ENCODE measurements at places on chromosomes 11 and 22. TPM values are rescaled to one million over a fixed set of nuclear protein-coding genes. Genes with fewer than 3 reads are reported as not detected.

DNA sequence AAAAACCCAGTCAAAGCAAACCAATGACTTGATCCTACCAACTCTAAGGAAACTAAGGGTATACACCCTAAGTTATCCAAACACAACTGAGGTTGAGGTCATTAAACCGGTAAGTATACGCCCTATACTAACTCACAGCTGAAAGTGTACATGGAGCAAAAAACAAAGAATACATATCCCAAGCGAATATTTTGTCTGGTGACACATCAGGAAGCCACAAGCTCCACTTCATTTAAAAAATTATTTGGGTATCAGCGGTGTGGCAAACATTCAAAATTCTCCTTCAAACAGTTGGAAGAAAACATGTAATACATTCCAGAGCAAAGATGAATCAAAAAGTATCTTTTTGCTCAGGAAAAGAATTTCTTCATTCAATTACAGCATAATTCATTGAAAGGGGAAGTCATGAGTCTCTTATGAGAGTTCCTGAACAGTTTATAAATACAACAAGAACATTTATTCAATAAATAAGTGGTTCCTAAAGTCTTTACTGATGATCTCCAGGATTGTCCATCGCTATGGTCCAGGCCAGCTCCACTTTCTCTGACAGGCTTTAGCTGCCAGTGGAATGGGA, 4.5 kb upstream of the JAML start:
- no peak overlapping the region for H3K27ac ChIP-seq
- H3K4me1 ChIP-seq = peaks cover 22% of the 10 kb centered on the region
- peak; percentile 71 for DNase-seq

DNA sequence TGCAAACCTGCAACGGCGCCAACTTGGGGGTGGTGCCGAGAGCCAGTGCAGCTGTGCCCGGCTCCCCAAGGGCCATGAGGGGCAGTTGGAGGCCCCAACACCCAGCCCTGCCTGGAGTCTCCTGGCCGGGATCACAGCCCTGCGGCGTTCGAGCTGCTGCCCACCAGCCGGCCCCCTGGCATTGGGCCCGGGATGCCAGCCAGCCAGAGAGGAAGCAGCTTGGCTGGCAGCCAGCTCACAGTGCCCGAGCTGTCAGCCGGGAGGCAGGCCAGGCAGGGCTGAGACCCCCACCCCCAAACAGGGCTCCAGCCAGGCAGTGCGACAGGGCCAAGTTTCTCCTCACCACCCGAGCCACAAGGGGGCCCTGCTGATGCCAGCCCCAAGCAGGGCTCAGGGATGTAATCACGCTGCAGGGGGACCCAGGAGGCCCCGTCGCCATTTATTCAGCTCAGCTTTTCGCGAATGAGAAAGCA, 26.0 kb upstream of the TCF20 start:
- H3K4me3 ChIP-seq = no peak overlapping the region
- H3K27ac ChIP-seq = no peak overlapping the region
- H3K27me3 ChIP-seq = no peaks in the 10 kb centered on the region
- H3K36me3 ChIP-seq = no peaks in the 10 kb centered on the region
- H3K4me1 ChIP-seq = no peaks in the 10 kb centered on the region

DNA sequence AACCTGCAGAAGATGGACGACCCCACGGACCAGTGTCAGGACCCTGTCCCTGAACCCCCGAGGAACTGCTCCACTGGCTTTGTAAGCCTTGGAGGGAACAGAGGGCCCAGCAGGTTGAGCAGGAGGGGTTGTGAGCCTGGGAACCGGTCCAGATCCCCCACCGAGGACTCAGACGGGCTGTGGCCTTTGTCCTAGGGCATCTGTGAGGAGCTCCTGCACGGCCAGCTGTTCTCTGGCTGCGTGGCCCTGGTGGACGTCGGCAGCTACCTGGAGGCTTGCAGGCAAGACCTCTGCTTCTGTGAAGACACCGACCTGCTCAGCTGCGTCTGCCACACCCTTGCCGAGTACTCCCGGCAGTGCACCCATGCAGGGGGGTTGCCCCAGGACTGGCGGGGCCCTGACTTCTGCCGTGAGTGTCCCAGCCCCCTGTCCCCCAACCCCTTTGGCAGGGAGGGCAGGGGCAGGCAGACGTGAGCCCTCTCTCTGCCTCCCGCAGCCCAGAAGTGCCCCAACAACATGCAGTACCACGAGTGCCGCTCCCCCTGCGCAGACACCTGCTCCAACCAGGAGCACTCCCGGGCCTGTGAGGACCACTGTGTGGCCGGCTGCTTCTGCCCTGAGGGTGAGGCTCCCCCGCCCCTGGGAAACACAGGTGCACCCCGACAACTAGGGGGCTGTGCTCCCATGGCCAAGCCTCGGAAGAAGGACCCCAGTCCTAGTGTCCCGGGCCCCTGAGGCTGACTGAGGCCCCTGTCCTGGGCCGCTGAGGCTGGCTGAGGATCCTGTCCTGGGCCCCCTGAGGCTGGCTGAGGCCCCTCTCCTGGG, 6.4 kb downstream of the MUC5AC start:
- no peak for DNase-seq
- no peak overlapping the region for H3K27ac ChIP-seq
- no peaks in the 10 kb centered on the region for H3K36me3 ChIP-seq
- H3K27me3 ChIP-seq = no peaks in the 10 kb centered on the region
- no peaks in the 10 kb centered on the region for H3K4me1 ChIP-seq
- no peak overlapping the region for H3K4me3 ChIP-seq

DNA sequence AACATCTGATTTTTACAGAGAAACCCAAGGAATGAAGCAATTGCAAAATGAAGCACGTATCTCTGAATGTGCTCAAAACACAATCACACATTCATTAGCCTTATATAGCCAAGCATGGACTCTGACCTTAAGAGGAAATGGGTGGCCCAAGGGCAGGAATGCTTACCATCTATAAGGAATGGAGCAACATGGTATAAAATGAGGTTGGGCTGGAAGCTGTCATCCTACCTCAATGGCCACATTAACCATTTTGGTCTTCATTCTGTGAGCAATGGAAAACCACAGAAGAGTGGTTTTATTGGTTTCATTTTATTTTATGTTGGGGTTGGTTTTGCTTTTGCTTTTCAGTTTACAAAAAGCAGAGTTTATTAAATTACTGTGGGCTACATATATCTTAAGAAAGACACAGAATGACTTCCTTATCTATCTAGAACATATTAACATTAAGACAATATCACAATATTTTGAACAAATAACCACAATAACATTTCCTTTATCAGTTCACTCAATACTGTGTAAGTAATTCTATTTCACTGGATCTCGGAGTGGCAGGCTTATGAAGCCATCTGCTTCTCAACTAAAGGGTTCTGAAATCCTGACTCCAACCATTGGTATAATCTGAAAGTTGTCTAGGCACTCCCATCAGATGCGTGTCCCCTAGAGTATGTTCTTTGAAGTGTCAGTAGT, 10.8 kb upstream of the MS4A13 start:
- H3K27me3 ChIP-seq = peaks cover 61% of the 10 kb centered on the region
- no peak overlapping the region for H3K4me3 ChIP-seq
- H3K36me3 ChIP-seq = no peaks in the 10 kb centered on the region
- DNase-seq = no peak
- no peaks in the 10 kb centered on the region for H3K4me1 ChIP-seq

GRCh38 chr11:210803-211180, 3.3 kb downstream of the RIC8A start:
- DNase-seq = no peak
- H3K4me3 ChIP-seq = peak overlapping the region; percentile 91
- H3K4me1 ChIP-seq = peaks cover 22% of the 10 kb centered on the region

- H3K36me3 ChIP-seq = no peaks in the 10 kb centered on the region
- peak; percentile 70 for DNase-seq
- H3K4me3 ChIP-seq = no peak overlapping the region
- peaks cover 1% of the 10 kb centered on the region for H3K27me3 ChIP-seq
- H3K4me1 ChIP-seq = no peaks in the 10 kb centered on the region
Measured at GRCh38 chr11:65744026-65744698, 23.6 kb upstream of the RNASEH2C start.

- H3K36me3 ChIP-seq = no peaks in the 10 kb centered on the region
- no peak overlapping the region for H3K27ac ChIP-seq
- no peaks in the 10 kb centered on the region for H3K4me1 ChIP-seq
- no peak for DNase-seq
Measured at GRCh38 chr22:50602338-50602700, 1.7 kb downstream of the MAPK8IP2 start.

GRCh38 chr11:41982276-41982675, 522.8 kb upstream of the LRRC4C start:
- H3K27ac ChIP-seq = no peak overlapping the region
- no peak overlapping the region for H3K4me3 ChIP-seq
- no peaks in the 10 kb centered on the region for H3K36me3 ChIP-seq
- DNase-seq = no peak

GRCh38 chr22:39422721-39423120, 23.1 kb downstream of the TAB1 start:
- H3K4me1 ChIP-seq = no peaks in the 10 kb centered on the region
- no peaks in the 10 kb centered on the region for H3K27me3 ChIP-seq
- DNase-seq = no peak
- no peaks in the 10 kb centered on the region for H3K36me3 ChIP-seq
- H3K27ac ChIP-seq = no peak overlapping the region

DNA sequence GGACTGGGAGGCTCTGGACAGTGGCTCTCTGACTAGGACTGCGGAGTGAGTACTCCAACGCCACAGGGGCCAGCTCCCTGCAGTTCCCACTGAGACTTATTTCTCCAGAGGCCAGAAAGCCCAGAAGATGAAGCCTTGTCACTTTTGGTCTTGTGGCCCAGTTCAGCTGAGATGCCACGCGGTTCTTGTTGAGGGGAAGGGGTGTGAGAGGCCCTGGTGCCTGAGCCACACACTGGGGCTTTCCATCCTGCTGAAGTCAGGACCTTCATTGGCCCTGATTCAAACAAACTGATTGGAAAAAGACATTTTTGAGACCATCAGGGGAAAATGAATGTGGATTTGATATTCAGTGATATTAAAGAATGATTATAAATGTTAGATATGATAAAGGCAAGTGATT, 73.6 kb downstream of the UBASH3B start:
- DNase-seq = no peak
- no peaks in the 10 kb centered on the region for H3K36me3 ChIP-seq
- H3K27ac ChIP-seq = no peak overlapping the region
- H3K27me3 ChIP-seq = no peaks in the 10 kb centered on the region
- H3K4me3 ChIP-seq = no peak overlapping the region

GRCh38 chr11:10476342-10476741, 21.3 kb downstream of the AMPD3 start:
- no peak overlapping the region for H3K27ac ChIP-seq
- H3K4me1 ChIP-seq = no peaks in the 10 kb centered on the region
- no peaks in the 10 kb centered on the region for H3K27me3 ChIP-seq
- DNase-seq = no peak
- H3K4me3 ChIP-seq = no peak overlapping the region
- peaks cover under 1% of the 10 kb centered on the region for H3K36me3 ChIP-seq

GRCh38 chr11:61639816-61640443, 40.3 kb upstream of the DAGLA start:
- peak; percentile 72 for DNase-seq
- no peaks in the 10 kb centered on the region for H3K27me3 ChIP-seq
- H3K27ac ChIP-seq = no peak overlapping the region
- peaks cover 18% of the 10 kb centered on the region for H3K4me1 ChIP-seq
- H3K36me3 ChIP-seq = no peaks in the 10 kb centered on the region

DNA sequence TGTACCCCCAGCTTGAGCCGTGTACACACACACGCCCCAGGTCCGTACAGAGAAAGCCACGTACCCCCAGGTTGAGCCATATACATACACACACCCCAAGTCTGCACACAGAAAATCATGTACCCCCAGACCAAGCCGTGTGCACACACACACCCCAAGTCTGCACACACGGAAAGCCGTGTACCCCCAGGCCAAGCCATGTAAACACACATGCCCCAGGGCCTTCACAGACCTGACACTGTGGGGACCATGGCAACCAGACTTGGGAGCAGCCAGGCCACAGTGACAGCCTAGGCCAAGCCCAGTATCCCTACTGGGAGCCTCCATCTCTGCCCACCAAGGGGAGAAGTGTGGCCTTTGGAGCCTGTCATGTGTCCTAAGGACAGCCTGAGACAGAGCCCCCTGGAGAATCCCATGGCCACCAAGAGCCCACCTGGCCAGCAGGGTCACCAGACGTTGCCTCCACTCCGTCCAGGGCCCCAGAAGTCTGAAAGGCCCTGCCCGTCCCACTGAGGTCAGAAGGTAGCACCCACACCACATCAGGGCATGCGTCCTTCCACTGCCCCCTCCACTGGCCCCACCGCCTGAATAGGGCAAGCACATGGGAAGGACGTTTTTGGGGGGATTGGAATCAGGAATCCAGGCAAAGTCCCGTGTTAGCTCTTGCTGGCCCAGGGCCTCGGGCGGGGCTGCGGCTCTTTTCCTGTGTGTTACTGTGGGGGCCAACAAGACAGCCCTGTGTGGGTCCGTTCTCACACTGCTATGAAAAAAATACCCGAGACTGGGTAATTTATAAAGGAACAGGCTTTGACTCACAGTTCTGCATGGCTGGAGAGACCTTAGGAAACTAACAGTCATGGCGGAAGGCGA, 636.7 kb downstream of the TBC1D22A start:
- no peaks in the 10 kb centered on the region for H3K36me3 ChIP-seq
- H3K27ac ChIP-seq = no peak overlapping the region
- H3K4me3 ChIP-seq = no peak overlapping the region
- H3K4me1 ChIP-seq = peaks cover 11% of the 10 kb centered on the region
- H3K27me3 ChIP-seq = no peaks in the 10 kb centered on the region
- DNase-seq = no peak

DNA sequence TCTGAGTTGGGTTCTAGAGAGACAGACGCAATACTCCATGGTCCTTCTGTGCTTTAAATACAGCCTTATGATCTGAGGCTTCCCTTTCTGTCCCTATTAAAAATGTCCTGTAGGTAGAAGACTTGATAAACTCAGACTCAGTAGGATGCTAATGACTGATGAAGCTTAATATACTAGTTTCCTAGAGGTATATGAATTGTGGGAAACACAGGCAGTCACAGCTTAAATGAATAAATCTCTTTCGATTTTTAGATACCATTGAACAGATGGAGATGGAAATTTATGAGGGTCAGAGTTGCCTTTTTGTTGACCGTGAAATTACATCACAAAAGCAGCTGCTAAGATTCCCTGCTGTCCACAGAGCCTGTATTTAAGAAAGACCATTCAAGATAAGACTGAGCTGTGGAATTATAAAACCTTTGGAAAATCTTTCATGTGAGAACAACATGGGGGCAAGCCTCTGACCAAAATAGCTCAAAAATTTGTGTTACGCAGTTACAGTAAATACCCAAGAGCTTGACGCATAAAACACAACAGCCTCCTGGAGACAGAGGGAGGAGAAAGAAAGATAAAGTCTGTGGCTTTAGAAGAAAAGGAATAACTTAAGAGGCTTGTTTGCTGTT, 172.3 kb downstream of the AASDHPPT start:
- H3K27me3 ChIP-seq = no peaks in the 10 kb centered on the region
- no peak overlapping the region for H3K4me3 ChIP-seq
- H3K4me1 ChIP-seq = no peaks in the 10 kb centered on the region
- H3K27ac ChIP-seq = no peak overlapping the region

DNA sequence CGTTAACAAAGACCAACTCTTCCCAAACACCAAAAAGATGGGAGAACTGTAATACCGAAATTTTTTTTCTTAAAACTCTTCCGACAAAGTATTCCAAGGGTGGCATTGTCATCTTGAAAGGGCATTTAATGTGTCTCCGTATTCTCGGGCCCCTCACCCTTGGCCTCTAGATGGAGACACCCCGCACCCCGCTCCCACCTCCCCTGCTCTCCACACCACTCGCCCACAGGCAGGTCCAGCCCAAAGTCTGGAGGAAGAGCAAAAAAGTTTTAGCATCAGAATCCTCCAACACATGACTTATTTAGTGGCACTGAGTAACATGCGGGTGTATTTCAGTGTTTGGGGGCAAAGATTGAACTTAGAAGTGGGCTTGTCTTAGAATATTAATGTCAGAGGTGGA, 20.7 kb downstream of the SPATA19 start:
- H3K4me1 ChIP-seq = no peaks in the 10 kb centered on the region
- no peaks in the 10 kb centered on the region for H3K36me3 ChIP-seq
- no peak overlapping the region for H3K4me3 ChIP-seq

KCNJ5 gene
- not detected for total RNA-seq
